ENCODE measurements at places on chromosomes 3 and 15. TPM values are rescaled to one million over a fixed set of nuclear protein-coding genes. Genes with fewer than 3 reads are reported as not detected.

- DNase-seq = peak; percentile 66
These were observed 957 bp downstream of the ADCY5 start for GRCh38 chr3:123447749-123448517.

DNA sequence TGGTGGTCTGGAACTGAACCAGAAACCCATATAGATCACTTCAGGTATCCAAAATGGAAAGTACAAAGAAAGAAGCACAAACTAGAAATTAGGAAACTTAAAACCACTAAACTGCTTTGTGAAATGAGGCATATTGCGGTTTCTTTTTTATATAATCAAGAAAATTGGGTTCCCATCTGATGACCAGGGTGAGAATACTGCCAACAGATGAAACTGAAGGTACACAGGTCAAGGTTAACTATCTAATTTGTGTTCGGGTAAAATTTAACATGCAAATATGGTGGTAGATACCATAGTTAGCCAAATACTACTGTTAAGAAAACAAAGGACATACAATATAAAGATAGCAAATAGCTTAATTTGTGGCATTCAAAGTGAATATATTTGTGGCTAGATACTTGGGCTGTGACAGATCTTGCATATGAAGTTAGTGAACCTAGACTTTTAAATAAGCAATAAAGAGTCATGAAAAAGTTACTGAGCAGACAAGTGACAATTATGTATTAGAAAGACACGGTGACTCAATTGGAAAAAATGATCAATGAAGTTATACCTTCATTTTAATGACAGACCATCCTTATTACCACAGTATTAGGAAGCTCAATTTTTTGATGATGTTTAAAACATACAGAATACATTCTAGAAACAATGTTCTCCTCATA lies 127.4 kb downstream of the NR2E3 start:
- DNase-seq = no peak

- DNase-seq = peak; percentile 2
These were observed 394.5 kb upstream of the RARB start for GRCh38 chr3:25033407-25034029.

GRCh38 chr3:61847784-61848462 lies 286.6 kb downstream of the PTPRG start:
- no peak for DNase-seq

GRCh38 chr15:66954601-66955000 lies 110.8 kb upstream of the SMAD3 start:
- DNase-seq = no peak

DNA sequence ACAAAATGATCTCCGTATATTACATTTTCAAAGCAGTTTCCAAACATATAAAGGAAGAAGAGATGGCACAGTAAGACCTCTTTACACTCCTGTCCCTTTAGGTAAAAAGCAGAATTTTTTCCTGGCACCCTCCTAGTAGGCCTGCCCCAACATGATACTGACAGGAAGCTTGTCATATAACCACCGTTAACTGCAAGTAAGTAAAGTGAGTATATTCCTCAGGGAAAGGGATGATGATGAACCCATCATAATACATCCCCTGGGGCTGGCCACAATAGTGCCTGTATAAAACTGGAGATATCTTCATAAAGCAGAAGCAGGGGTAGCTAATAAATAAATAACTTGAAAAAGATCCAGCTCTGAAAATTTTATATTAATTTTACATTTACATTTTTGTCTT lies 893.0 kb downstream of the DIPK2A start:
- DNase-seq = no peak

DNA sequence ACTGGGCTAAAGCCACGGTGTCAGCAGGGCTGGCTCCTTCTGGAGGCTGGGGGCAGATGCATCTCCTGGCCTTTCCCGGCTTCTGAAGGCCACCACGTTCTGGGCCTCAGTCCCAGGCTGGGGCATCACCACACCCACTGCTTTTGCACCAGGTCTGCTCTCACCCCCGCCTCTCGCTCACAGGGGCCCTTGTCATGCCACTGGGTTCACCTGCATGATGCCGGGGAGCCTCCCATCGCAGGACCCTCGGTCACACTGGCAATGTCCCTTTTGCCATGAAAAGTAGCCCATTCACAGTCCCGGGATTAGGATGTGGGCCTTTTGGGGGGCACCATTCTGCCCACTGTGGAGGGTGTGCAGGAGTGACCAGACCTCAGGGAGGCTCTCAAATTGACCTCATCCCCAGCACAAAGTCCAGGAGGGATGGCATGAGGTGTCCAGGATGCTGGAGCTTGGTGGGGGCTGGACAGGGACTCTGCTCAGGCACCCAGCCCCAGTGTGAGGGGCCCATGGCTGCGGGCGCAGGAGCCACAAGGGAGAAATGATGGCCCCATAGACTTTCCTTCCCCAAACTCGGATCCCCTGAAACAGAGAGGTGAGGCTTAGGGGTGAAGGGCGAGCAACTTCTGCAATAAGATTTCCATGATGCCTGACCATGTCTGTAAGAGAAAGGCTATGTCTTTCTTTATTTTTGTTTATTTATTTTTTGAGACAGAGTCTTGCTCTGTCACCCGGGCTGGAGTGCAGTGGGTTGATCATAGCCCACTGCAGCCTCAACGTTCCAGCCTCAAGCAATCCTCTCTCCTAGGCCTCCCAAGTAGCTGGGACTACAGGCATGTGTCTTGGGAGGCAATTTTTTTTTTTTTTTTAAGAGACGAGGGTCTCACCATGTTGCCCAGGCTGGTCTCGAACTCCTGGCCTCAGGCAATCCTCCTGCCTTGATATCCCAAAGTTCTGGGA lies 189.1 kb downstream of the GOLGA6L6 start:
- no peak for DNase-seq

DNA sequence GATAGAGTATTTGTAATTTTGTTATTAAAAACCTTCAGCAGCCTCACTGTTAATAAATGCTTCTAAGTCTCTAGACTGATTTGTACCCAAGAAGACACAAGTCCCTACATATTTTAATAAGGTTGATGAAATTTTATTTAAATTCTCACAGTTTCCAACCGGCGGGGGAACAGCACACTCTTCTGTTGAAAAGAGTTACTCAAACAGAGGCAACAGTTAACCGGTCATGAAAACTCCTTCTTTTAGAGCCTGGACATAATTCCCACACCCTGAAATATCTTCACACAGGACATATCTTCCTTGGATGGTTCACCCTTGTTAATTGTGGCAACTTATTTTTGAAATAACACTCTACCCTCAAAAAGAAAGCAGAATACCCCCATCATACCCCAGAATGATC lies 278.8 kb downstream of the FOXP1 start:
- no peak for DNase-seq

DNA sequence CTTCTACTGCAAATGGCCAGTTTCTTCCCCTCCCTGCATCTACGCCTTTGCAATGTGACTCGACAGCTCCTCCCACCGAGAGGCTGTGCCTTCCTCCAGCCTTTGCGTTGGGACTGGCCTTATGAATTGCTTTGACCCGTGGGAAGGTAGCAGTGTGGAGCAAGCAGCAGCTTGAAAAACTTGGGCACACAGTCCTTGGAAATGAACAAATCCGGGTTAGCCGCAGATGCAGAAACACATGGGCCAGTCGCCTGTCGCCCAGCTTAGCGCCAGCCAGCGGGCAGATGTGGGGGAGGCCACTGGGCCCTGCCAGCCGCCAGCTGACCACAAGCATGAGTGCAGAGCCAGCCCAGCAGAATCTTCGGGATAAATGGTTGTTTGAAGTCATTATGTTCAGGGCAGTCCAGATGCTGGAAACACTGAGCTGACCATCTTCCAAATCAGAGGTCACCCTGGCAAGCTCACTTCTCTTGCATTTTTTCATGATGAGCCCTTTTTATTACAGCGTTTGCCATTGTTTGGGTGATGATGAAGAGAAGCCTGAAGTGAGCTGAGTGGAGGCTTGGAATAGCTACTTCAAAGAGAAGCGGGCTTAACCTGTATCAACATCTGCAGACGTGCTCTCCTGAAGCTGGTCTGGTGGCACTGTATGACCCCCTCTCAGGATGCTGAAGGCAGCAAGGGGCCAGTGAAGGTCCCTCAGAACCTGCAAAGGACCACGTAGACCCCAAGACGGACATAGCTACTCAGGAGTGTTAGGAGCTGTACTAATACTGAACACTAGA lies 9.8 kb downstream of the SELENOS start:
- DNase-seq = no peak

DNA sequence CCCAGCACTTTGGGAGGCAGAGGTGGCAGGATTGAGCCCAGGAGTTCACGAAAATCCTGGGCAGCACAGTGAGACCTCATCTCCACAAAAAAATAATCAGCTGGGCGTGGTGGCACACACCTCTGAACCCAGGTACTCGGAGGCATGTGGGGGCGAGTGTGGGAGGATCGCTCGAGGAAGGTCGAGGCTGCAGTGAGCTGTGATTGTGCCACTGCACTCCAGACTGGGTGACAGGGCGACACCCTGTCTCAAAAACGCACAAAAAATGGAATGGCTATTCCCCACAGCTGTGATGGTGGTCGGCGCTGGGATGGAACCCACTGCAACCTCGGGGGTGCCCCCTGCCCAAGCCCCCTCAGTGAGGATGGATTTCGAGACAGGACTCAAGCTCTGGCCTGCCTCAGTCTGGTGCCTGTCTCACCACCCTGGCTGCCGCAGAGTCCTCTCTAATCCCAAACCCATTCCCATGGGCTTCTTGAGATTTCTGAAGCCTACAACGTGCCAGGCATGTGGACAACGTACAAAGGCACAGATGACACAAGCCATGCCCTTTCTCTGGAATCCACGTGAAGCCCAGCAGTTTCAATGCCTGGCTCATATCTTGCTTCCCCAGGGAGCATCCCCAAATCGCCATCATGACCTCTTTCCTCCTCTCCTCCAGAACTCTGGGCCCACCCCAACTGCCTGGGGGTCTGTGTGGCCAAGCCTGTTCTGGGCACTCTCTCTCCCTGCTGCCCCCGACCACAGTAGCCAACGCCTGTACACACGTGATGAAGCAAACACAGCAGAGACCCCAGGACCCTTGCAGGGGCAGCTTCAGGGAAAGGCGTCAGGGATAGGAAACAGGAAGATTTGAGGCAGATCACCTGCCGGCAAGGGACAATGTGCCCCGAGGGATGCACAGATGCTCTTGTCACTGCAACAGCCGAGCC lies 32.4 kb downstream of the ADAMTS17 start:
- no peak for DNase-seq

DNA sequence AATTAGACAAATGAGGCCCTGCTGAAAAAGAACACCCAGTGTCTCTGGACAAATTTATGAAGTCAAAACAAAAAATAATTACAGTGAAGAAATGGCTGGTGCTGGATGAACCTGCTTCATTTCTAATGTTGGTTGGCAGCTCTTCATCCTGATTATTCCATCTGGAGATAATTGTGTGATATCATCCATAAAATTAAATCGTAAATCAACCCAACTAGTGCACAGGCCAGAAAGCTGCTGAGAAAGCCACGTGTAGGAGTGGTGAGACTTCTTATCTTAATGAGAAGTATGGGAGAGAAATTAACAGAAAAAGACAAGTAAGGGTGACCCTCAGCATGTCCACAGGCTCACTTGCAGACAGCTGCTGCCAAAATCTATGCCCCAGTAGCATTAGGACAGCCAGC lies 465.2 kb upstream of the TGFBR2 start:
- DNase-seq = no peak

GRCh38 chr15:27250223-27250622 lies 279.2 kb downstream of the GABRG3 start:
- DNase-seq = no peak

DNA sequence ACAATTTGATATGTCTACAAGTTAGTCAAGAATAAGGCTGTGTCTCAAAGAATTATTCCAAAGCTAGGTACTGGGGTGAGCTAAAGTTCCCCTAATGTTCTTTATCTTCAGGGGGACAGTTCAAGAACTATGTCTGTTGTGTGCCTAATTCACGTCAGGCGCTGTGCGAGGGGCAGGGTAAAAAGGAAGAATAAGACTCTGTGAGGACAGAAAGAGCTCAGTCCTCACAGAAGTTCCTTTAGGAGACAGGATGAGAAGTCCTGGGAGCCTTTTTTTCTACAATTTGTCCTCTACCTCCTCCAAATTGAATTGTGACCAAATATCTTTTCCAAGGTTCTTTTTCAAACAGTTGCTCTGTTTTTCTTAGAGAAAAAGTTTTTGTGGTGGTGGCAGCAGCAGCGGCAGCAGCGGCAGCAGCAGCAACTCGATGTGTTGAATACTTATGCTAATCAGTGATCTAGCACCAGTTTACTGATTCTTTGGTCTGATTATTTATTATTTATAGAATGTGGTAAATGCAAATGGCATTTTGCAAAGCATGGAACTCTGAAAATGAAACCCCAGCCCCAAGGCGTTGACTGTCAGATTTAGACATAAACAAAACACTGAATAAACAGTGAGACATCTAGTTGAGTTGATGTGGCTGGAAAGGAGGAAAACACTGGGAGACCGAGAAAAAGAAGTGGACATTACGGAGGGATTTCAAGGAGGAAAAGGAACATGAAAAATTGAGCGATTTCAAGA lies 88.6 kb downstream of the GTPBP8 start:
- no peak for DNase-seq

GRCh38 chr3:66463054-66463631 lies 37.7 kb downstream of the LRIG1 start:
- no peak for DNase-seq

DNA sequence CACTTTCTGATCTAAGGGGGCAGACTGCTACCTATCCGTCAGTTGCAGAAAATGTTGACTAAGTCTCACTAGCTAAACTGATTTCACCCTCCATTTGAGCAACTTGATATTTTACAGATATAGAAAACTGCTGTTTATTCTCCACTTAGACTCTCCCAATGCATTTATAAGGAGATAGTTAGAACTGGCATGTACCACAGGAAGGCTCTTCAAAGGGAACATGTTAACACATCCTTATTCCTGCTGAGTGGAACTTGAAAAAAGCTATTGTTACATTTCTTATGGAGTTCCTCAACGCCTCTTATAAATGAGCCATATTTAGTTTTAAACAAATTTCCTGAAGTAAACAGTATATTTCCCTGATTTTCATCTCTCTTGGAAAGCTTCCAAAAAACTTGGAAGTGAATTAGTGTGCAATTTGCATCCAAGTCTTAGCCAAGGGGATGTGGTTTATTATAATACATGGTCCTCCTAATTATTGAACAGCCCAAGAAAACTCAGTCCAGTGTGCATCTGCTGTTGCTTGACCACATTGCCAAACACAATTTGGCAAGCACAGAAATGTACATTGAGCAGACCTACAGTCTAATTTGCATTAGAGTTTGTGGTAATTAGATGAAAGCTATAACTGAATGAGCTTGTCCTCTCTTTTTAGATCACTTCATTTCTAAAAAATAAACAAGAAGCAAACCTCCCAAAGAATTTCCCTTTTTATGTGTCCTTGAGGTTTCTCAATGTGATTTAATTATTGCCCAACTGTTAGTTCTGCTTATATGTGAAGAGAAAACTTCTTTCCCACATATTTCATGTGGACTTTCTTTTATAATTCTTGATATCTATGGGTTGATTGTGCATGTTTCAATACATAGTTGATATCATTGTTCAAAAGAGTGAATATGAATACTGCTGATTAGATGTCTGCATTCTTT lies 72.6 kb upstream of the DPH6 start:
- no peak for DNase-seq

GRCh38 chr3:156674911-156675829 lies 780 bp downstream of the TIPARP start:
- peak; percentile 63 for DNase-seq

GRCh38 chr3:23430781-23431398 lies 227.8 kb downstream of the UBE2E2 start:
- DNase-seq = no peak

Gene GPR160
- 9.6 TPM for total RNA-seq

Gene SSUH2
- 0.20 TPM for total RNA-seq

Gene TMEM207
- total RNA-seq = not detected

Gene CHST13
- not detected for total RNA-seq

Gene PTX3
- not detected for total RNA-seq

Gene POPDC2
- total RNA-seq = 2.0 TPM

Gene RHCG
- not detected for total RNA-seq

Gene KBTBD12
- not detected for total RNA-seq

Gene ACKR4
- total RNA-seq = 0.18 TPM

Gene CHRNA7
- total RNA-seq = not detected

Gene CMTM7
- 39.2 TPM for total RNA-seq

Measured in activated naive CD8-positive, alpha-beta T cell treated with anti-CD3 and anti-CD28 coated beads for 36 hours (primary cell).